ENCODE measurements at places on chromosomes 13 and 19.

GRCh38 chr19:41309180-41310032, 566 bp upstream of the CCDC97 start:
- DNase-seq = no peak

GRCh38 chr13:38636761-38637160, 50.1 kb upstream of the FREM2 start:
- DNase-seq = no peak

- no peak for DNase-seq
These were observed 840.2 kb downstream of the UQCRFS1 start for GRCh38 chr19:28372576-28373247.

- DNase-seq = no peak
These were observed 9.4 kb downstream of the USHBP1 start for GRCh38 chr19:17255150-17255621.

DNA sequence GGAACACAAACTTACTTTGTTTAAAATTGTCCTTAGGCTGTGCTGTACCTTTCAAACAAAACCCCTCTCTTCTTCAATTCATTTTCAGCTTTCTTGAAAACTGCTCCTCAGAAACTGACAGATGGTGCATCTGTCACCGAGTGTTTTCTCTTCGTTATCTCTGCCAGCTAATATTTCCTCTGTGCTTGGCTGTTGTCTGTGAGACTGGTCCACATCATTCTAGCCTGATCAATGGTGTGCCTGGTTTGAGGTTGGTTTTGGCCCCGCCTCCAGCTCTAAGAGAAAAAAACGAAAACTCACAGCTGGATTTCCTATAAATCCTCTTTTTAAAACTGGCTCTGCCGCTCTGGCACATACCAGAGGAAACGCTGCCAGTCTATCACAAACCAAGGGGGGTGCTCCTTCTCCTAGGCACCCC, 79.7 kb downstream of the STARD13 start:
- no peak for DNase-seq

DNA sequence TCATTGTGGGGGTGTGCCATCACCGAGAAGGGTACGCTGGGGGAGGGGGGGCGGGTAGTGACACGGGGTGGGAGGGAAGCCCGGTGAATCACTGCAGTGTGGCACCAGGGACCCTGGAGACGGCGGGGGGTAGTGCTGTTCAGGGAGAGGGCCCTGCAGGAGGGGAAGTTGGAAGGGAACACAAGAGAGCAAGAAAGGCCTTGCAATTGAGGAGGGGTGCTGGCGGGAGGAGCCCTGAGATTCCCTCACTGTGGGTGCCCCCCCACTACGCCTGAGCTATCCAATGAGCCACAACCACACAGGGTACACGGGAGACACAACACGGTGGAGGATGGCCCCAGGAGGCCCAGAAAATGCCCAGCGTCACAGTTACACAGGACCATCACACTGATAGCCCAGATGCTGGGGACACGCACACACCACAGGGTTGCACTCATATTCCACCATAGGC, 516 bp upstream of the ATP1A3 start:
- DNase-seq = no peak

DNA sequence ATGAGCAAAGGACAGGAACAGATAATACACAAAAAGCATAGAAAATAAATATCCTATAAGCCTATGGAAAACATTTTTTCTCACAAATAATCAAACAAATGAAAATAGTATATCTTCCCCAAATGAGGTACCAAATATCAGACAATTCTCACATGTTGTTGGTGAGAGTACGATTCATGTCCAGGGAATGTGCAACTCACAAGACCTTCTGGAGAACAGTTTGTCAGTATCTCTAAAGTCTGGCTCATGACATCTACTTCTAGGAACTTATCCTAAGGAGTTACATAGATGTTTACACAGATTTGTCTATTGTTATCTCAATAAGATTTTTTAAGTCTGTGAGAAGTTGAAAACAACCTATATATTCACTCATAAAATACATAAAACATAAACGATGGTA, 80.3 kb upstream of the ARHGEF7 start:
- DNase-seq = no peak

GRCh38 chr19:14494910-14495671, 836 bp downstream of the GIPC1 start:
- no peak for DNase-seq

- DNase-seq = no peak
These were observed 29.2 kb upstream of the MPHOSPH8 start for GRCh38 chr13:19604306-19604705.

DNA sequence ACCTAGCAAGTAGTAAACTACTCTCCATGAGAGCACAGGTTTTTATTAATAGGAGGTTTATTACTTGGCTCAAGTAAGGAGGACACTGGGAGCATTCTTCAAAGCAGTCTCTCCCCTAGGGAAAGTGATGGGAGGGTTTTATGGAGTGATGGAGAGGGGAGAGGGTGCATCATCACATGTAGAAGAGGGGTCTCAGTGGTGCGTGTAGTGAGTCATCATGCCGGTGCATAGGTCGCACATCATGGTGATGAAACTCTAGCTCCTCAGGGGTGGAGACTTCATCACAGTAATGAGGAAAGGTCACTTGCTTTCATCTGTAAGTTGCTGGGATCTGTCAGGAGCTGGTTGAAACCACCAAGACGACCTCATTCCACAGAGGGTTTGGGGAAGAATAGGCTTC, 210.8 kb upstream of the UBL3 start:
- DNase-seq = no peak

- peak; percentile 55 for DNase-seq
These were observed 11.6 kb upstream of the RASA3 start for GRCh38 chr13:114143806-114144605.

DNA sequence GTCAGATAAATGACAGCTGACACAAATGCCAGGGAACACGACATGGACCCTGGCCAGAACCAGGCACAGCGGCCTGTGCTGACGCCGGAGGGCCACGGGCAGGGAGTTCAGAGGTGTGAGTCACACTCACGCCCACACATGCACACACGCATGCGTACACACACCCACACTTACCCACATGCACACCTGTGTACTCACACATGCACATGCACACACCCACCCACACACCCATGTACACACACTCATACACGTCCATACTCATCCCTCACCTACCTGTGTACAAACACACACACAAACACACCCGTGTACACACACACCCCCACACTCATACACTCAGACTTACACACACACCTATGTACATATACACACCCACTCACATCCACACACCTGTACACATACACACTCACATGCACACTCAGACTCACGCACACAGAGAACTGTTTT, 40.4 kb downstream of the MLLT1 start:
- DNase-seq = no peak

All from CD4-positive, alpha-beta T cell (primary cell).